ACHN (cell line): ENCODE measurements at places on chromosomes 16 and 17.

GRCh38 chr17:72169823-72170222 lies 49.0 kb downstream of the SOX9 start:
- no peak for DNase-seq

GRCh38 chr17:59769887-59770286 lies 62.4 kb downstream of the VMP1 start:
- no peak for DNase-seq

- DNase-seq = peak; percentile 65
Observed at GRCh38 chr16:57475711-57476339, 10.5 kb downstream of the DOK4 start.

DNA sequence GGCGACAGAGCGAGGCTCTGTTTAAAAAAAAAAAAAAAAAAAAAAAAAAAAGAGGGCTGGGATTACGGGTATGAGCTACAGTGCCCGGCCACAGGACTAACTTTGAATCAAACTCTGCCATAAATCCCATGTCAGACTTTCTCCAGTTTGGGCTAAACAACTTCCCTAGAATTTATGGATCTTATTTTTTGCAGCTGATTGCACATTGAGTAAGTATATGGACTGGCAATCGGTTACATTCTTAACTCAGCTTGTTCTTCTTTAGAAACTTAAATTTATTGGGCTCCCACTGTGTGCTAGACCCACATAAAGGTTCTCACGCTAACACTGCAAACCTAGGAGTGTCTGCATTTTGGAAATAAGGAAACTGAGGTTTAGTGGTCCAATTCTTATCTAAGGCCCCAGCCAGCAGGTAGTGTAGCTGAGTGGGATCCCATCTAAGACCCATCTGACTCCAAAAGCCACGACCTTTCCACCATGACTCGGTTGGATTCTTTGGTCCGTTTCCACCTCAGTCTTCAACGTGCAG lies 718 bp upstream of the CBFB start:
- DNase-seq = no peak

DNA sequence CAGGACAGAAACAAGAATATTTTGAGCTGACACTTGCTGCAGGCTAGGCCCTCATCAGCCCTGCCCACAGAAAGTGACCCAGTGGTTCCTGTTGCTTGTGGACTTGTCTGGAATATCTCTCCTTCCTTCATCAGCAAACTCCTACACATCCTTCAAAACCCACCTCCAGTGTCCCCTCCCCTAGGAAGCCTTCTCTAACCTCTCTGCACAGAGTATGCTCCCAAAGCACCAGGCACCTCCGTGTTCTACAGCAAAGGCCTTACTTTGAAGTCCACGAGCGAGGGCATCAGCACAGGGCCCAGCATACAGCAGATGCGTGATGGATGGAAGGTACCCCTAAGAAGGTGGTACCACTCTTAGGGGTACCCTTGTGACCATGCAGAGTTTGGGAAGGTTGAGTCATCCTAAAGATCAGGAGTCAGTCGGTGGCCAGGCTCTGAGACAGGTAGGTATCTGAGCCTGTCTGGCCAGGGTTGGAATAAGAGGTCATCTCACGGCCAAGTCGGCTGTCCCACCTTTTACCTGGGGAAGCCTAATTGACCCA lies 2.0 kb downstream of the CCDC102A start:
- no peak for DNase-seq

DNA sequence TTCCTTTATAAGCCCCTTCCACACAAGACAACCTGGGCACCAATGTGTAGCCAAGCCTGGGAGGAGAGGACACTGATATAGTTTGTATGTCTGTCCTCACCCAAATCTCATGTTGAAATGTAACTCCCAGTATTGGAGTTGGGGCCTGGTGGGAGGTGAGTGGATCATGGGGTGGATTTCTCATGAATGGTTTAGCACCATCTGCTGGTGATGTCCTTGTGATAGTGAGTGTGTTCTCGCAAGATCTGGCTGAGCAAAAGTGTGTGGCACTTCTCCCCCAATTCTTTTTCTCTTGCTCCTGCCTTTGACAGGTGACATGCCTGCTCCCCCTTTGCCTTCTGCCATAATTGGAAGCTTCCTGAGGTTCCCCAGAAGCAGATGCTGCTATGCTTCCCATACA lies 135.8 kb downstream of the USP31 start:
- peak; percentile 21 for DNase-seq

DNA sequence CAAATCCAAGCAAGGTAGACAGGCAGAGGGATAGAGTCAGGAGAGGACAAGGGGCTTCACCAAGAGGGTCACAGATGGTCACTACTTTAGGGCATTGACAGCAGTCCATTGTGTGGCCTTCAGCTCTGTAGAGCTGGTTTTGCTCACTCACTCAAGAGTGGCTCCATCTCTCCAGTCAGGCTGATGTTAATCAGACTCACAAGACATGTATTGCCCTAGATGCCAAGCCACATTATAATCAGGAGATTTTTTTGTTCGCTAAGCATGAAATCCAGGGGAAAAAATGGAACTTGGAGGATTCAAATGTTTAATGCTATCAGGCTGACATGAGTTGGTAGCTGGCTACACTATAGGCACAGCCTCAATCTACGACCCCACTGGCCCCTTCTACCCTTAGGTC lies 32.5 kb downstream of the CD300LF start:
- peak; percentile 33 for DNase-seq
